ENCODE measurements at places on chromosomes 7 and 10.

DNA sequence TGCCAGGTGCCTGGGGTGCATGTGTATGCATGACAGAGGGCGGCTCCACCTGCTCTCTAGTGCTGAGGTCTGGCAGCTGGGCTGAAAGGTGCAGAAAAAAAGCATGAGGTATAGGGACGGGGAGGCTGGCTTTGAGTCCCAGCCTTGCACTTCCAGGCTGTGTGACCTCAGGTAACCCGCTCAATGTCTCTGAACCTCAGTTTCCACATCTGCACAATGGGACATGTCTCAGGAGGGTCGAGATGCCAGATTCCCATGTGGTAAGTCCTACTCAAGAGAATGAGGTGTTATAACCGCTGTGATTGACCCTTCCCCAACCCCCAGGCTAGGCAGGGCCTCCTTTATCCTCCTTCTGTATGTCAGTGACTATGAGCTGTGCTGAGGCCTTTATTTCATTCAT is 48.8 kb downstream of the ARHGAP22 start:
- DNase-seq, result no peak

DNA sequence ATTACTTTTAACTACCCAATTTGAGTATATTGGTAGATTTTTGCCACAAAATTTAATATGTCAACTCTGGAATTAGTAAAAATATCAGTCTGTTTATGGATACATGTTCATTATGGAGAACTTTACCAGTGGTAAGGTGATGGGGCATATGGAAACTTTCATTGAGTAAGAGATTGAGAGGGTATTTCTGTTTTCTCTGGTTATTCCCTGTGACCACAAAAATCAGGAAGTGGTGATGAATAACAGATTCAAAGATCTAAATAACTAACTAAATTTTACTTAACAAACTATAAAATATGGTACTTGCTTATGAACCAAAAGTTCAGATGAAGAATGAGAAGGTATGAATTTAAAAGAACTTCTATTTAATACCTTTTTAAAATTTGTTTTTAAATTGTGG is 22.1 kb upstream of the STEAP4 start:
- no peak for DNase-seq

DNA sequence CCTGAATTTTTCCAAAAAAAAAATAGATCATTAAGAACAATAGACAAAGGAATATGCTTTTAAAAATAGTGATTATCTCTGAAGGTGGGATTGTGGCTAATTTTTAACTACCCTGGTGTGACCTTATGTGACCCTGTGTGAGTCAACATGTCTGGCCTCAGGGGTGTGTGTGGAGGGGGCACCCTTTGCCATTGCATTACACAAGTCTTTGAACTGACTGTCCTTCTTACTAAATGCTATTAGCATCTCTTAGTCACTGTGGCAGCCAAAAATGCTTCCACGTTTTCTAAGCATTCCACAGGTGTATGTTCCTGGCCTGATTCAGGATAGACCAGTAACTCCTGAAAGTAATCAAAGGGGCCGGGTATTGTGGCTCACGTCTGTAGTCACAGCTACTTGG is 175.4 kb downstream of the MGMT start:
- no peak for DNase-seq

- DNase-seq, result no peak
These were observed 127.0 kb upstream of the JCAD start for GRCh38 chr10:30186371-30186875.

- peak; percentile 15 for DNase-seq
These were observed 565 bp downstream of the ATP5MK start for GRCh38 chr10:103395754-103396066.

GRCh38 chr10:66822801-66823200 is 103.0 kb upstream of the LRRTM3 start:
- DNase-seq, result no peak

GRCh38 chr10:126528315-126528835 is 140.1 kb upstream of the ADAM12 start:
- no peak for DNase-seq

- no peak for DNase-seq
These were observed 19.2 kb upstream of the C10orf67 start for GRCh38 chr10:23363793-23364135.

GRCh38 chr7:108347616-108348015 is 108.6 kb downstream of the NRCAM start:
- DNase-seq, result peak; percentile 4

GRCh38 chr10:109618301-109618700 is 305.0 kb downstream of the XPNPEP1 start:
- no peak for DNase-seq

- peak; percentile 59 for DNase-seq
These were observed 85.2 kb downstream of the HGF start for GRCh38 chr7:81684514-81685269.

Data from HTR-8/SVneo (cell line).